ENCODE measurements at places on chromosomes 16 and 17.
A peak's percentile ranks its signal among the peaks of the same experiment; 100 is the strongest.

- no peak for DNase-seq
These were observed 81.8 kb downstream of the SPACA3 start for GRCh38 chr17:33073416-33073815.

DNA sequence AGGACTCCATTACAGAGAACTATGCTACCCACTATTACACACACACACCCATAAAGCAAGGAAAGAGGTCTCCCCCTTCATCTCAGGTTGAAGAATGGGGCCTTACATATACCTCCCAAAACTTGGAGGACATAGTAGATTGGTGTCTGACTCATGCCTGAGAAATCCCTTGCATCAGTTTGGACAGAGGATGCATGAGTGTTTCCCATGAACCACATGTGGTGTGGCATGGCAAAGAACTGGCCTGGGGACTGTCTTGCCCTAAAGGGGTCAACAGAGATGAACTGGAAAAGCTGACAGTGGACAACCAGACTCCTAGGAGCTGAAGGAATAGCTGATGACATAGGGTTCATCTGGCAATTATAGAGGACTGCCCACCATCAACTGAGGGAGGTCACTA is 54.0 kb downstream of the DYNLRB2 start:
- DNase-seq, result no peak

GRCh38 chr16:30786115-30786935 is 680 bp downstream of the ZNF629 start:
- DNase-seq, result peak; percentile 62

DNA sequence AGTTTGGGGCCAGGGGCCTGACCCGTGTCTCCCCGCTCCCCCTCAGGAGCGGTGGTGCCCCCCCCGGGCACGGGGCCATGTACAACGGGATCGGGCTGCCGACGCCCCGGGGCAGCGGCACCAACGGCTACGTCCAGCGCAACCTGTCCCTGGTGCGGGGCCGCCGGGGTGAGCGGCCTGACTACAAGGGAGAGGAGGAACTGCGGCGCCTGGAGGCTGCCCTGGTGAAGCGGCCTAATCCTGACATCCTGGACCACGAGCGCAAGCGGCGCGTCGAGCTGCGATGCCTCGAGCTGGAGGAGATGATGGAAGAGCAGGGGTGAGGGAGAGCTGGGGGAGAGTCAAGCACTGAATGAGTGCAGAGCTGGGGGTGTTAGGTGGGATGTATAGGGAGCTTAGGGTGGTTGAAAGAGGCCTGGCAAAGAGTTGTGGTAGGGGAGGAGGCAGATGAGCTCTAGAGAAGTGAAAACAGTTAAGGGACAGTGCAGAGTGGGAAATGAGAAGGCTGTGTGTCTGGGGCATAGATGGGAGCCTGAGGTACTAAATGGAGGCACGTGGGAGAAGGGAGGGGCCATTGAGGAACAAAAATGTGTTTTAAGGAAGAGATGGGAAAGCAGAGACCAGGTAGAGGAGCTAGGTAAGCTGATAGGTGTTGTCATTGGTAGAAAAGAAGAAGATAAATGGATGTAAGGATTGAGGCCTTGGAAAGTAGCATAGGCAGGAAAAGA is 4.0 kb downstream of the SRRM2 start:
- DNase-seq, result no peak

- no peak for DNase-seq
These were observed 240.3 kb upstream of the DYNLRB2 start for GRCh38 chr16:80300456-80300855.

- no peak for DNase-seq
These were observed 10.5 kb upstream of the MTSS2 start for GRCh38 chr16:70696355-70696754.

DNA sequence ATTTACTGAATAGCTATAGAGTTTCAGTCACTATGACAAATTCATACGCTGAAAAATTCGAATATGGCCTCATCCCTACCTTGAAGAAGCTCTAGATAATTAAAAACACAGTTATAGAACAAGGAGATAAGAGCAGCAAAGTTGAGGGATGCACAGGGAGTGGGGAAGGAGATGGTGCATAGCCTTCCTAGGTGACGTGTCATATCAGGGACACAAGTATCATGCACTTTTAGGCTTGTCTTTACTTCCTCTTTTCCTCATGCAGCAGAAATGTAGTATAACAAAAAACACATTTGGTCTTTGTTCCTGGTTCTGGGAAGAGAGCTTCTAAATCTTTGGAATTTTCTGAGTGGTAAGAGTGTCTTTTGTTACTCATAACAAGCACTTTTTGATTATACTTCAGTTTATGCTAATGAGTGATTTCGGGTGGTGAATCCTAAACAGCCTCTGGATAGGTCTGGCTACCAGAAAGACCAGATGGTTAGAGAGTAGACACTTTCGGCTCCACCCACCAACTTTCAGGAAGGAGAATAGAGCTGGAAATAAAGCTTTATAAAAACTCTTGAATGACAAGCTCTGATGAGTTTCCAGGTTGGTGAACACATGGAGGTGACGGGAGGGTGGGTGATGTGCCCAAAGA is 341.4 kb downstream of the UTP18 start:
- DNase-seq, result no peak
